ENCODE measurements at places on chromosomes 7 and 10. TPM values are rescaled to one million over a fixed set of nuclear protein-coding genes. Genes with fewer than 3 reads are reported as not detected.

Gene DNAH11
- not detected for total RNA-seq

Gene MKI67
- total RNA-seq, result 13.5 TPM

Gene CALHM1
- total RNA-seq, result not detected

Gene SPDYE2B
- not detected for total RNA-seq

Gene LRRTM3
- total RNA-seq, result not detected

Gene SLC16A12
- total RNA-seq, result not detected

Gene ZNF467
- 1.1 TPM for total RNA-seq

Gene SMO
- 0.12 TPM for total RNA-seq

Gene HOXA11
- not detected for total RNA-seq

Gene PGAM1
- 98.8 TPM for total RNA-seq

Gene THSD7A
- total RNA-seq, result 0.02 TPM

Gene SYT15
- total RNA-seq, result 0.67 TPM

Measured in CD4-positive, CD25-positive, alpha-beta regulatory T cell (primary cell).